Activated CD8-positive, alpha-beta memory T cell treated with anti-CD3 and anti-CD28 coated beads for 4 hours (primary cell): ENCODE measurements at places on chromosomes 11 and 22.
A peak's percentile ranks its signal among the peaks of the same experiment; 100 is the strongest.

DNA sequence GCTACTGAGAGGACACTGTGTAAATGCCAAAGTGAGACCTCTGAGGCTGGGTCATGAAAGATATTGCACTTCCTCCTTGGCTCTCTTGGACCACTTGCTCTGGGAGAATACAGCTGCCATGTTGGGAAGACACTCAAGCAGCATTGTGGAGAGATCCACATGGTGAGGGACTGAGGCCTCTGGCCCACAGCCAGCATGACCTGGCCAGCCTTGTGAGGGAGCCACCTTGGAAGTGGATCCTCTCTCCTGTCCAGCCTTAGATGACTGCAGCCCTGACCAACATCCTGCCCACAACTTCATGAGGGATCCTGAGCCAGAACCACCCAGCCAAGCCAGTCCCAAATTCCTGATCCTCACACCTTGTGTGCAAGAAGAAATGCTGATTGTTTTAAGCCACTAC lies 30.4 kb downstream of the MB start:
- no peak for DNase-seq

DNA sequence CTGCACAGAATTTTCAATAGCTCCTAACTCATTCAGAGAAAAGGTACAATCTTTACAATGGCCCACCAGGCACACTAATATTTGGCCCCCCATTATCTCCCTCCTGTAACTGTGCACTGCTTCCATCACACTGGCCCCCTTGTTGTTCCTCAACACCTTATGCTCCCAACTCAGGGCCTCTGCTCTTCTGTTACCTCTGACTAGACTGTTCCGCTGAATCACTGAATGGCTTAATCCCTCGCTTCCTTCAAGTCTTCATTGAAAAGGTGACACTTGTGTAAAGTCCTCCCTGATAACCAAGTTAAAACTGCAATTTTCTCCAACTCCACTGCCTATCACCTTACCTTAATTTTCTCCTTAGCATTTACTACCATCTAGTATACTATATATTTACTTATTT lies 21.8 kb downstream of the PIK3C2A start:
- DNase-seq, result no peak

DNA sequence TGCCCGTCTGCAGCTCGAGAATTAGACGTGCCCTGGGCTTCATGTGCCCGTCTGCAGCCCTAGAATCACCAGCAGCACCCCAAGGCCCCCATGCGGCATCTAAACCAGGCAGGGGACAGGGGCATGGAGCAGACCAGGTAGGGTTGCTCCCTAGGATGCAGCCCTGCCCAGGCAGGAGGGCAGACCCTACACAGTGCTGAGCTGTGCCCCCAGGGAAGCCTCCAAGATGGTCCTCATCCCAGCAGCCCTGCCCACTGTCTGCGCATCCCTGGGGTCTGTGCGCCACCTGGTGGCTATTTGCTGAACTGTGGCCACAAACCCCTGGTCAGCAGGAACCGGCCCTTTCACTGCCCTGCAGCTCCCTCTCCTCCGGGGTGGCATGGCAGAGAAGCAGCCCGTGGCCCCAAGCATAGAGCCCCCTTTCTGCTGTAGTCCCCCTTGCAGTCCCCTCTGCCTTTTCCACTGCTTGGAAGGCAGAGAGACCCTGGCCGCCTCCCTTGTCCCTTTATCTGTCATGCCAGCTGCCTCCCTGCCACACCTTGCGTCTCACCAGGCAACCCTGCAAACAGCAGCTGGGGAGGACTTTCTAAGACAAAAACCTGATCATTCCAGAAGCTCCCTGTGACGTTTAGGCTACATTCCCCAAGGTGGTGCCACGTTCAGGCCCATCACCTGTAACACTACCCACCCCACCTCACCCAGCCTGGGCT lies 86.6 kb downstream of the KCNQ1 start:
- peak; percentile 35 for DNase-seq

GRCh38 chr22:20976291-20976877 lies 5.7 kb upstream of the LZTR1 start:
- no peak for DNase-seq

GRCh38 chr11:66883016-66883965 lies 26.4 kb downstream of the LRFN4 start:
- DNase-seq, result no peak
